NCI-H1930 (cell line): ENCODE measurements at places on chromosomes 1 and 21.

DNA sequence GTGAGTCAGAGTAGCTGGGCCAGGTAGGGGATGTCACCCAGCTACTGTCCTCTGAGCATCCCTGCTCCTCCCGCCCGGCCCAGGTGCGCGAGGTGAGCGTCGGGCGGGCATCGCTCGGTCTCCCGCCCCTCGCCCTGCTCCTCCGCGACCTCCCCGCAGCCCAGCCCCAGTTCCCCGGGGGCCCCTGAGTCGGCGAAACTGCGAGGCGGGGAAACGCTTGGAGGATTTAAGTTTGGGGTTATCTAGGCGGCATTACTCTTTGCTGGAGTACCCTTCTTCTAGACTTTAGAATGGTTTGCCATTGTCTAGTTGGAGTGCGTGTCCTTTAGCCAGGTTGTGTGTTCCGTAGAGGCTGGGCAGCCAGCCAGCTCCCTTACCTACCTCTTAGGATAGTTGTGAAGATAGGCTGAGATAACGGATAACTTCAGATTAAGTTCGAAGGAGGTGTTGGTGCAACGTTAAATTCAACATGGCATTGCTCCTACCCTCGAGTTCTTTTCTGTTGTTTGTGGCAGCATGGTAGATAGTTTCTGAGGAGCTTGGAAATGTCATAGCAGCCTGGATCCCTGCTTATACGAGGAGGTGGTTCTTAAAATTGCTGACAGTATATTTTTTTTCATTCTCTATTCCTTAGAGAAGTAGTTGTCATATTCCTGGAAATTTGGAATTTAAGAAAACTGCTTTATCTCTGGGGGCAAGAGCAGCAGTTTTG is 697 bp downstream of the AGO3 start:
- DNase-seq = no peak

GRCh38 chr1:229280921-229281320 is 10.0 kb downstream of the RAB4A start:
- no peak for DNase-seq

DNA sequence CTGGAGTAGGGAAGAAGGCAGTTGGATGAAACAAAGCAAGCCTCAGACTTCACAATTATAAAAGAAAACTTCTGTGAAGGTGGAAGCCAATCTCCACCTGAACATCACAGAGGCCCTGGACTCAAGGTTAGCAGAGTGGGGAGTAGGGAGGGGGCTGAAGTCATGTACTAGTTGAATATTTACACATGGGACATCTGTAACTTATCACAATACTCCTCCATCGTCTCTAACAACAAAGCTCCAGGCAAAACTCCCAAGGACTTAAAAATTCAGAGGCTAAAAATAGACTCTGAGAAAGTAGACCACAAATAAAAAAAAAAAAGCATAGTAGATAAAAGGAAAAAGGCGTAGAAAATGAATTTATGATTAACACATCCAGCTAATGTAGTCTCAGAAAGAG is 326.3 kb upstream of the PKN2 start:
- no peak for DNase-seq

- no peak for DNase-seq
These were observed 251.8 kb upstream of the VAMP3 start for GRCh38 chr1:7519181-7519860.

GRCh38 chr1:158028969-158029368 is 35.5 kb downstream of the KIRREL1 start:
- no peak for DNase-seq

DNA sequence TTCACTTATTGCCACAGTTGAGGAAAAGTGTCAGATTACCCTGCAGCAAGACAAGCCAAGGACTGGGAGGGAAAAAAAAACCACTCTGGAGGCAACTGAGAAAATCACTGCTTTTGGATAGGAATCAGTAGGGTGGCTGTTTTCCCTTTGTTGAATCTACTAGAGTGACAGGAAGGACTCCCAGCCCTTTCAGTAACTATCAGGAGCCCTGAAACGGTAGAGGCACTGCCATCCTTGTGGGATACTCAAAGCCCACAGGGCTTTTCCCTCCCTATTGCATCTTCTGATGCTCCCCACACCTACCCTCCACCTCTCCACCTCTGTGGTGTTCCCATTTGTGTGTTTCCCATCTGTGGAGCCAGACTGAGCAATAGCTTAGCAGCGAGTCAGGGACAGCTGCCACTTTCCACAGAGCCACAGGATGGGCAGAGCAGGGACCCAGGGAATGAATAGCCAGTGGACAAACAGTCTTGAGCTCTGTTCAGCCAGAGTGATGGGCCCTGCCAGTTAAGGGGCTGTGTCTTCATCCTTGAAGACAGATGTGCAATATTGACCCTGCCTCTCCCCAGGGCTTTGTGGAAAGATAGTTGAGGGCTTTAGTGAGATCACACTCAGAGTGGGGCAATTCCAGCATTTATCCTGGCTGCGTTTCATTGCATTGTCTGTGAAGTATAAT is 13.9 kb downstream of the UBIAD1 start:
- no peak for DNase-seq
